ENCODE measurements at places on chromosomes 6 and 20.

DNA sequence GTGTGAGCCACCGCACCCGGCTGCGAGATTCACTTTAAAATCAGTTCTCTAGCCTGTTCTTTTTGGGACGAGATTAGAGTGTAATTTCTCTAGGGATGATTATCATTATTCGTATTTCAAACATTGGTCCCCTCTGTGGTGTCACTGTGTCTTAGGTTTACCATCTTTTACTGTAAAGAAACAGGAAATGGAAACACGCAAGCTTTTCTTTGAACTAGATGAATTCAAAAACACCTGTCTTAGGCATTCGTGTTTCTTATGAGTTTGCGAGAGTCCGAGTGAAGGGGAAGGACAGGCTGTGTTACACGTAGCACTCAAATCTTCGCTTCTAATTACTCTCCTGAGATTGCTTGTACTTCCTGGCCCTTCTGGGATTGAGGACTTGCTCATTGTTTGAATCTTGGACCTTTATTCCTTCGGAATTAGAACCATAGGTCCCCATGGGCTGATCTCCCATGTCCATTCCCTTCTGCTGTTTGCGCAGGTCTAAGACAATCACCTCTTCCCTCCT, 61.6 kb downstream of the PHACTR2 start:
- DNase-seq = no peak

DNA sequence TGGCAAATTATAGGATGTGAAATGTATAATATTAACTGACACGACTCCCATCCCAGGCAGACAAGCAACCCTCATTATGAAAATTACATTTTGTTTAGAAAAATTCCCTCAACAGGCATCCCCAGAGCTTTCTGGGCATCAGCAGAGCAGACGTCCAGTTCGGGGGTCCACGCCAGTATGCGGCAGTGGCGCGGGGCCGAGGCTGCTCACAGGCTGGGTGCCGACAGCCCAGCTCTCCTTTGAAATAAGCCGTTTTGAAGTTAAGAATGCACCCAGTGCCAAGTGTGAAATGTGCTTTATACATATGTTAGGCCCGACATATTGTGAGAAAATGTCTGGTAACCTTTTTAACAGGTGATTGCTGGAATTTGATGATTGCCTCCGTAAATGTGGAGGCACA, 50.4 kb downstream of the RPP40 start:
- DNase-seq = no peak

- no peak for DNase-seq
Observed at GRCh38 chr6:73236144-73236750, 11.0 kb upstream of the KHDC1L start.

DNA sequence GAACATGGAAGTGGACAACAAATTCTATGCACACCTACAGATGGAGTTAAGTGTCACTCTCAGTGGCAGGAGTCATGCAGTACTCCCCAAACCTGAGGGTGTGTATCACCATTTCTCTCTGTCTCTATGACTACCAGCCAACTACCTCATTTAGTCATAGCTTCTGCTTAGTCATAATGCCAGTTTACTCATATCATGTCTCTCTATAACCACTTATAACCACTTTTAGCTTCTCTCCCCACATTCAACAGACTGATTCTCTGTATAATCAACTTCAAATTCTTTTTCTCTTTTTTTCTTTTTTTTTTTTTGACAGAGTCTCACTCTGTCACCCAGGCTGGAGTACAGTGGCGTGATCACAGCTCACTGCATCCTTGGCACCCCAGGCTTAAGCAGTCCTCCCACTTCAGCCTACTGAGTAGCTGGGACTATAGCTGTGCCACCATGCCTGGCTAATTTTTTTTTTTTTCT, 13.8 kb upstream of the GTF3C6 start:
- DNase-seq = no peak

DNA sequence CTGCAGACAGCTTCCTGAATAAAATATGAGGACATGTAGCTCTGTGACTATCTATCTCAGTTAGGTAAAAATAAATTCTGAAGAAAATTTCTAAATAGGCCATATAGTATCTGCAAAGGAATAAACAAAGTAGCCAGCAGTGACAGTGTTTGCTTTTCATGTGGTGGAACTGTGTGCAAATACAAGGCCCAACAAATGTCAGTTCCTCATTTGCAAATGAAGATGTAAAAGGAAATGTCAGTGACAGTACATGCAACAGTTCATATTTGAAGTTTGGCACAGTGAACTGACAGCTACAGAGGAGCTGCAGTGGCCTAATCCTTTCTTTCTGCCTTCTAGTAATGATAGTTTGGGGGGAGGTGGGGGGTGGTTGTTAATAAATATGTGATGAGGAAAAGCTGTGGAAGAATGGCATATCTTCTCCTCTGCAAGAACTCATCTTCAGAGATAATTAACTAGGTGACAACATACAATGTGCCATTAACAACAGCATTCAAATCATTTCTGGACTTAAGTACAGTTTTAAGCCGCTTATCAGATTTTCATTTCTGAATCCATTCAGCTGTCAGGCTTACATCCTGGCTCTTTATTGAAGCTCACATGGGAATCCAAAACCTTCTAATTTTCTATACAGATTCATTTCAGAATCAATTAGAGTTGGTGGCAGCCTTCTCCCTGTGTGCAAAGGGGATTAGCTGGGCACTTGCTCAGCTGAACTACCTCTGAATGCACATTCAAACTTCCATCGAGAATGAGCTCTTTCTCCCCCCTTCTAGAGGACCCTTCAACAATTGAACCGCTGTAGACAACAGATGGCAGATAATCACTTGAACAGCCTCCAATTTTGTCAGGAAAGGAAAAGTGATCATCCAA, 1059.0 kb upstream of the EPHA7 start:
- DNase-seq = no peak

- no peak for DNase-seq
Observed at GRCh38 chr20:19274412-19275015, 62.1 kb downstream of the SLC24A3 start.

- DNase-seq = no peak
Observed at GRCh38 chr20:49593466-49594142, 25.7 kb upstream of the PTGIS start.

- DNase-seq = no peak
Observed at GRCh38 chr20:62805155-62805710, 598 bp downstream of the OGFR start.

Measured in HEK293T (cell line).